ENCODE measurements at places on chromosomes 7 and 10. TPM values are rescaled to one million over a fixed set of nuclear protein-coding genes. Genes with fewer than 3 reads are reported as not detected.

ZNF117 gene
- total RNA-seq, result 4.2 TPM

HOGA1 gene
- total RNA-seq, result not detected

DNA sequence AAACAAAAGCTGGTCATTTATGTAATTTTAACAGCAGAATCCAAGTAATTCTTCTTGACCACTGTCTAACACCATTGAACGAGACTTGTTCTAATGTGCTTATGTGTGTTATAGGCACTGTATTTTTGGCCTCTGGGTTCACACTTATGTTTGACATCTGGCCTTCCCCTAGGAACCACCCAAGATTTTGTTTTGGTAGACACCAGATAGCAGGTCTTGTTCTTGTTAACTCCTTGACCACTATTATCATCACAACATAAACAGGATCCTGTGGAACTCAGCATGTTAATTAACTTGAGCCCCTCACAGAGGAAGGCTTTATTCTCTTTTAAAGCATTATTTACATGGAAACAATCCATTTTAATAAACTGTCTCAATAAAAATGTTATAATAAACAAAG is 167.7 kb downstream of the SEMA3D start:
- no peak for DNase-seq

DNA sequence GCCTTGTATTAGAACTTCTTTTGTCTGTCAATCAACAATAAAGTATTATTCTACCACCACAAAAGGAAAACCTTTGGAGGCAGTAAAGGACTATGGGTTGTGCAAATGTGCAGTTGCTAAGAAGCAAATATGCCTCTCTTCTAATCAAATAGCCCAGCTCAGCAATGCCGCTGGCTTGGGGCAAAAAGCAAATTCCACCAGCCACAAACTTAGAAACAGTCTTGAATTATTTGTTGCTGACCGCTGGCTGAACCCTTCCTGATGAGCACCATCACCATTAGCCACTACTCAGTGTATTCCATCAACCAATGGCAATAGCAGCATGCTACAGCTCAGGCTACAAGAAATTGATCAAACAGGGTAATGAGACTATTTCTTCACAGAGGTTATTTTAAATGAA is 51.0 kb downstream of the SKAP2 start:
- DNase-seq, result no peak

GRCh38 chr7:100949227-100949932 is at the start of gene MUC3A:
Gene MUC3A (plus strand): TSS chr7:100949534. CDS start chr7:100949625, 91 bp downstream.
- no peak for DNase-seq

- DNase-seq, result no peak
Measured at GRCh38 chr10:114593240-114593792, 64.8 kb downstream of the ABLIM1 start.

DNA sequence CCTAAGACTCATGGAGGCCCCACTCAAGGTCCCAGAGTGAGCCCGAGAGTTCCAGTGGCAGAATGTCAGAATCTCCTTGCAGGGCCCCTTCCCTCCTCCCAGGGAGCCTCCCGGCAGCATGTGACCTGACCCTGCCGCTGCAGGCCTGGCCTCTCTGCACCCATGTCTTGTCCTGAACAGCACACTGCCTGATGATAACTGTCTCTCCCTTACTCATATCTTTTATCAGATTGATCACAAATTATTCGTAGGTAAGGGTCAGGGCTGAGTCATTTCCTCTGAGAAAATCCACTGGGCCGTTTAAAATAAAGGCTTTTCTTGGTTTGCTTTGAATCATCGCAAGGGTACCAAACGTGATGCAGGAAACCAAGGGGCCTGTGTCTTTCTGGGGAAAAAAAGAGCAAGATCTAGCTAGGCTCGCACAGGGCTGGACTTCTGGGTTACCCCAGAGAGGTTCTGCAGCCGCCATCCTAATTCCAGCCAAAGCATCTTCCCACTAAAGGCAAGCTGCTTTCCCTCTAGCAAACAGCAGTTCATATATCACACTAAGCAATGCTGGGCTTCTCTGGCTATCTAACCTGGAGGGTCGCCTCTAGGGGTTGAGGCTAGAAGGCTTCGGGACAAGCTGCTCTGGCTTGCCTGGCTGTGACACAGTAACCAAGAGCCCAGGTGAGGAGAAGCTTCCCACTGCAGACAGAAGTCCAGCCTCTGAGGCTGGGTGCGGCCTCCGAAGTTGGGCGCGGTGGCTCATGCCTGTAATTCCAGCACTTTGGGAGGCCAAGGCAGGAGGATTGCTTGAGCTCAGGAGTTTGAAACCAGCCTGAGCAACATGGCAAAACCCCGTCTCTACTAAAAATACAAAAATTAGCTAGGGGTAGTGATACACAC is 104.9 kb downstream of the SPDYE5 start:
- peak; percentile 55 for DNase-seq

DNA sequence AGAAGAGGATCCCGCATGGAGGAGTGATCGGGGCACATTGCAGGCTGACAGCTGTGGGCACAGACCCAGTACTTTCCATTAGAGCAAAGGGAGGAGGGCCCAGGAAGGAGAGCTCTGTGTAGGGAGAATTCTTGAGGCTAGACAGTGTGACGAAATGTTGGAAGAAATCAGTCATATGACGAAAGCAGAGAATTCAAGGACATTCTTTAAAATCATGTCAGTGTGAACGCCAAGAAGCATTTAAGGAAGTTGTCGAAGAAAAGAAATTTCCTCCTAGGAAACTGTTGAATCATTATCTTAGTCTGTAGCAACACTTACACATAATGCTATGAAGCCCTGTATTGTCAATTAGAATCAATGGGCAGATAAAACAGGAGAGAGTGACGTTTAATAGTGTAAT is 191.3 kb upstream of the ADARB2 start:
- DNase-seq, result no peak

DNA sequence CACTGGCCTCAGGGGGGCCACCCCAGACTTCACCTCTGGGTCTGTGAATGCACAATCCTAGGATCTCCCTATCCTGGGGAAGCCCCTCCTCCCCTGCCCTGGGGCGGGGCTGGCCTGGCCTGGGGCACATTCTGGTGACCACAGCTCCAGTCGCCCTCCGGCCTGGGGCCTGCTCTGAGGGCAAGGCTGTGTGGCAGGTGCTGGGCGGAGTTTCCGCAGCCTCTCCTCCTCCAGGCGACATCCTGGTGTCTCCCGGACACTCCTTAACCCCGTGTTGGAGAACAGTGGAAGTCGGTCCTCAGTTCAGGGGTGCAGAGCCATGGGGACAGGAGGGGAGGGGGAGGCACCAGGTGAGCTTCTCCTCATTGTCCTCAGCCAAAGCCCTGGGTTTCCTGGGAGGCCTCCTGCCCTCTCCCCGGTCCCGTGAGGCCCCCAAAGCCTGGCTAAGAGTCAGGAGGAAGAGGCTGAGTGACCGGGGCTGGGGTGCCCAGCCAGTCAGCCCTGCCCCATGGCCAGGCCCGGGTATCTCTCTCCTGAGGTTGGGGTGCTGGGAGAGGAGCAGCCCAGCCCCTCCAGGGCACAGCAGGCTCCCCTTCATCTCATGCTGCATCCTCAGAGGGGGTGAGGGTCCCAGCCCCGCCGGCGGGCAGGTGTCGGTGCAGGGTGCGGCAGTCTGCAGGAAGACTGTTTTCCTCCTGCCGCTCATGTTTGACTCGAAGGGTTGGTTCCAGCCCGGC is 22.6 kb downstream of the UNCX start:
- no peak for DNase-seq

DNA sequence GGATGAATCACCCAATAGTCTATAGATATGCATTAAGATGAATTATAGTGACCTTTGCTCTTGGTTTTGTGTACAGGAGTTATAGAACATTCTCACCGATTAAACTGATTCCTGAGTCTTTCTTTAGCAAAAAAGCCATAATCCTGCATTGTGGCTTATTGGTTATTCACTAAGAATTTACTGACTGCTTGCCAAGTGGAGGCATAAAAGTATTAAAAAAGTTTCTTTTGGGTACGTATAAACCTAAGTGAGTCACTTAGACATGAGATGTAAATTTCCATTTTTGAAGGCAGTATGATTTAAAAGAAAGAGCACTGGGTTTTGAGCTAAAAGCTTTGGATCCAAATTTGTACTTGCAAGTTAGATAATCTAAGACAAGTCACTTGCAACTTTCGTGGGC is 100.7 kb downstream of the CDK6 start:
- no peak for DNase-seq

DNA sequence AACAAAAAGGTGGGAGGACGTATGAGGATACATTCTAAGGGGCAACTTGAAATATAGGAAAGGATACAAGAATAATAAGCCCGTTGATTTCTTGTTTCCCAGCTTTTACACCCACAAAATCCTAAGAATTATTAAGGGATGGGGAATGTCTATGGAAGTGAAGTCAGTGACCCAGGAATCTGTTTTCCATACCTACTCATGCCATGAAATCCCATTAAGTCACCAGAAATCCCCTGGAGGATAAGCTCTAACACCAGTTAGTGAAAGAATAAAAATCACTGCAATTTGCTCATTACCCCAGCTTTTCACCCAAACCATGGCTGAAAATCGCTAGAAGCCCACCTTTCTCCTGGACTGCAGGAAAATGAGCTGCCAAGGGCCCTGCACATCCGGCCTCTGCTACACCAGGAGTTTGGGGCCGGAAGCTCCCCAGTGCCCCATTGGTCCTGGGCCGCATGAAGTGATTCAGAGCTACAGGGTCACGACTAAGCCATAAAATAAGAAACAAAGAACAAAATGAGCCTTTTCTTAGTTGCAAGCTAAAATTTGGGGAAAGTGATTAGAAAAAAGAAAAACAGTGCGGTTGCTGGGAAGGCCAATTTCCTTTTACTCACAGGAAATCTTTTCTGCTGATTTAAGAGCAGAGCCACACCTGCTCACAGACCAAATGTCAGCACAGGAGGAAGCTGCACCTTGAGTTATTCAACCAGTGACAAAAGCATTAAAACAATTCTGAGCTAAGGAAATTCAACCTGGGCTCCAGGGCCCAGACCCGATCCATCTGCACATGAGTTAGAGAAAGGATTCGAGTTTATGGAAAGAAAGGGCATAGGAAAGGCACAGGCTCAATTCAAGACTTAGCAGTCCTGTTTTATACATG is 40.3 kb downstream of the HIPK2 start:
- DNase-seq, result peak; percentile 63

GRCh38 chr7:33774762-33775523 is 130.4 kb upstream of the BMPER start:
- no peak for DNase-seq

DNA sequence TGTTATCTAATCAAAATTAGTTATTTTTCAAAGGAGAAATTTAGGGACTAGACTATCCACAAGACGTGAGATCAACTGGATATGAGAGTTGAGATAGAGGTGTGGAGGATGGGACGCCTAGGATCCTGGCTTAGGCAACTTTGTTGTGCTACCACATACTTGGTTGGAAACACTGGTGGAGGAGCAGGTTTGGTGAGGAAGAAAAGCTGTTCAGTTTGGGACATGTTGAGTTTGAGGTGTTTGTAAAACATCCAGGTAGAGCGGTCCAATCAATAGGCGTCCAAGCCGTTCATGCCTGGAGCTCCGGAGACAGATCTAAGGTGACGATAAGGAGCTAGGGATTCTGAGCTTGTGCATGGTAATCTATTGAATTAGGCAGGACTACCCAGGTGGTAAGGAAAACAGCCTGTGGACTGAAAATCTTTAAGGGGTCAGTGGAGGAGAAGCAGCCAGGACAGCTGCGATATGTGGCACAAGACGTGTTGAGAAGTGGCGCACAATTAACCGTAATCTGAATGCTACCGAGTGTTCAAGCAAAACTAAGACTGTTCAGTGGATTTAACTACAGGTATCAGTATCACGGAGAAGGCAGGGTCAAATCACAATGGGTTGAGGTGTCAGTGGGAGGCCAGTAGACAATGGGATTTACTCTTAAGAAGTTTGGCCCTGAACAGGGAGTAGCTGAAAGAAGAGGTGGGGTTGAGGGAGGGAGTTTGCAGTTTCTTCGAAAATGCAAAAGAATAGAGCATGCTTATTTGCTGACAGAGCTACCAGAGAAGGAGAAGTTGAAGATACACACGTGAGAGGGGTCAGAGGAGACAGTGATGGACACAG is 16.1 kb upstream of the TRPV6 start:
- no peak for DNase-seq

- DNase-seq, result no peak
Measured at GRCh38 chr10:11153766-11154165, 136.1 kb downstream of the CELF2 start.

Measured in activated CD4-positive, alpha-beta memory T cell treated with anti-CD3 and anti-CD28 coated beads for 36 hours (primary cell).